ENCODE measurements at places on chromosomes 7 and 10.

GRCh38 chr10:89535171-89536012, at the start of gene SLC16A12:
Gene SLC16A12 (minus strand): TSS chr10:89535594. CDS start chr10:89462578, 73,016 bp downstream.
- no peak for DNase-seq

- DNase-seq, result no peak
These were observed 566.5 kb downstream of the ATRNL1 start for GRCh38 chr10:115659616-115660015.

DNA sequence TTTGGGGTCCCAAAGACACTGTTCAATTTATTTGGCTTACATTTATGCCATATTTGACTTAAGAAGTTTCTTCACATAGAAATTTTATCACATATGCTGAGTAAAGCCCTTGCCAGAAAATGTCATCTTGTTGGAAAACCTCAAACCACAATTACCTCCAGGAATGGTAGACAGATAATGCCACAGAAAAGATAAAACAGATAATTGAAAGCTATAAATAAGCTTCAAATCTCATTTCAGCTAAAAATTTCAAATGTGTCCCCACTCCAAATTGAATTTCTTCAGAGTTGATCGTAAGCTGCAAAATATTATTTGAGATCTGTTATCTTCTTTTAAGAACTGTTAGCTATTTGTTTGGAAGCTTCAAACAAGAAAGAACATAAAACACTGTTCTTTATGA, 176.4 kb upstream of the PTN start:
- DNase-seq, result no peak

DNA sequence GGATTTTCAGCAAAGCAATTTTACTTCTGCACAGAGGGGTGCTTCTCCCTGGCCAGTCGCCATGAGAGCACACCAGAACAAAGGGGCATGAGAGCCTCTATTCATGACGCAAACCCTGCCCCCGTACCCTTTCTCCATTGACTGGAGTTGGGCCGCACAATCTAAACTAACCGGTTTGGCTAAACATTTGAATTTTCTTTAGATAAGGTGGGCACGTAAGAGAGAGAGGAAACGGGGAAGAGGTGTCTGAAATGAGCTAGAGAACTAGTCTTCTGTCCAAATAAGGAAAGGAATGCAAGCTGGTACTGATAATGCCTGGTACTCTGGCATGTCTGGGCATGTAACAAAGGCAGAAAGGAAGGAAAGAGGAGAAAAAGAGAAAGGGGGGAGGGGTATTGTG, 13.2 kb upstream of the SCIN start:
- DNase-seq, result no peak

- no peak for DNase-seq
These were observed 7.0 kb downstream of the SHLD2 start for GRCh38 chr10:87101996-87102395.

GRCh38 chr7:99193527-99194220, 14.2 kb downstream of the KPNA7 start:
- no peak for DNase-seq

DNA sequence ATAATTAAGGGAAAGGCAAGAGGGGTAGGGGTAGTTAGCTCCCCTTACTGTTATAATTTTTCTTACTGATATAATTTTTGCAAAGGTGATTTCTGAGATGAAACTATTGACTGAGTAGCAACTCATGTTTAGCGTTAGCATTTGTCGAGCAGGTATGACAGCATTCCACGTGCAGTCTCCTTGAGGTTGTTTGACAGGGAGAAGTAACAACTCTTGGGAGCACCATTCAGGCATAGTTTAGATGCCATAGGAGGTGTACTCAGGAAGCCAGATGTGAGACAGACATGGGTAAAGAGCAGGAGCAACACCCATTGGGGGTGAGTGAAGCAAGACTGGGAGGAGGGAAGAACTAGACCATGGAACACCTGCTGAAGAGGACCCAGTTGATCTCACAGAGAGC, 96.6 kb upstream of the KLF6 start:
- DNase-seq, result no peak

GRCh38 chr7:7972922-7973594, 4.5 kb downstream of the GLCCI1 start:
- no peak for DNase-seq

GRCh38 chr10:5199398-5199797, 2.8 kb downstream of the AKR1C4 start:
- DNase-seq, result no peak

- no peak for DNase-seq
These were observed 200.3 kb downstream of the DNAJB6 start for GRCh38 chr7:157537056-157537455.

- no peak for DNase-seq
These were observed 1.0 kb downstream of the OSBPL3 start for GRCh38 chr7:24978843-24979469.

DNA sequence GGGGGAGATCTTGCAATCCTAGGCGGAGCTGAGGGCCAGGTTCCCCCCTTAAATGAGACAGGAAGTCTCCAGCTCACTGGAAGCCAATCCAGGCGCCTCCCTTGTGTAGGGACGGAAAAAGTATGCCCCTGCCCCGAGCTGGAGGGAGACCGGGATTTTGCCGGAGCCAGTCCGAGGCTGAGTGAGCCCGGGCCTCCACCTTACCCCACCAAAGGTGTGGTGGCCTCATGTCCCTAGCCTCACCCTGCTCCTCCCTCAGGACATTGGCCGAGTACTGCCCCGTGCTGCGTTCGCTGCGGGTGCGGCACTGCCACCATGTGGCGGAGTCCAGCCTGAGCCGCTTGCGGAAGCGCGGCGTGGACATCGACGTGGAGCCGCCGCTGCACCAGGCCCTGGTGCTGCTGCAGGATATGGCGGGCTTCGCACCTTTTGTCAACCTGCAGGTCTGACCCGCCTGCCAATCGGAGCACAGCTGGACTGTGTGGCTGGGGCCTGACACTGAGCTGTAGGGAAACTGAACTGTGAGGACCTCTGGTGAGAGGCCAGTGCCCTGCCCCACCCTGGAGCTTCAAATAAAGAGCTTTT, 2.0 kb downstream of the FBXL15 start:
- DNase-seq, result peak; percentile 71

DNA sequence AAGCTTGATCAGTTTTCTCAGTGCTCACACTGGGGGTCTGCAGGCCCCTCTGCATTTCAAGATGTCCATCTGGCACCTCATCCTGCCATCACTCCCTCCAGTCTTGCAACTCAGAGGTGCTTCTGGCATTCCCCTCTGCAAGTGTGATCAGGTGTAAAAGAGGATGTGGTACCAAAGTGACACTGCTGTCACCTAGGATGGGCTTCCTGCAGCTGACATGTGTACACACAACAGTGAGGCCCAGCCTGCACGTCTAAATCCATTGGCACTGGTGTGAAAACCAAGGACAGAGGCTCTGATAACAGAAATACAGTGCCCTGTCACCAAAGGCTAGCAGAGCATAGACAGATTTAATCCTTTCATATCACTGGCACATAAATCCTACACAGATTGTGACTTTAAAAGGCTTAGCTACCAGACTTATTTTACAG, 162.5 kb upstream of the CELF2 start:
- DNase-seq, result no peak

- no peak for DNase-seq
These were observed 9.0 kb upstream of the ARPC1B start for GRCh38 chr7:99365318-99366141.

- no peak for DNase-seq
These were observed 34.0 kb upstream of the DKK1 start for GRCh38 chr10:52280051-52280450.

DNA sequence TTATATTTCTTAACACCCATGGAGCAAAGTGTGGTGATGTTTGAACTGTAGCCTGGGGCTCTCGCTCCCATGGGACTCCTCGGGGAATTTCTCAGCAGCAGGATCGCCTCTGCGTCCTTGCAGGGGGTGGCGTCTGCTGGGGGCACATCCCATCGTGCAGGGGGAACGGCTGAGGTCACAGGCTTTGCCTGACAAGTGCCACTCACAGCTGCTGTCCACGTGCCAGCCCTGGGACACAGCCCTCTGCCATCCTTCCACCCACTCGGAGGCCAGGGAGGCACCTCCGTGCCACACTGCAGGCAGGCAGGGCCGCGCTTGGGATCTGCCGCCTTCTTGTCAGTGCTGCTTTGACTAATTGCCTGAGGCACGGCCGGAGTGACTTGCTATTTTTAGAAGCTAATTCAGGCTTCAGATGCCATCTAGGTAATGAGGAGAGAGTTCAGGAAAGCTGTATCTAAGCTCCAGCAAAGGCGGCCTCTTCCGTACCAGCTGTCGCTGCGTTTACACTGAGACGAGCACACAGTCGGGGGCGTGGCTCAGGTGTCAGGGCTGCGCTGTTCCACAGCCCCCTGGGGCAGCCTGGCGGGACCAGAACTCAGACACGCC, 45.7 kb downstream of the PITRM1 start:
- DNase-seq, result no peak

All from MV-4-11 (cell line).